ENCODE measurements at places on chromosomes 16 and 17.
A peak's percentile ranks its signal among the peaks of the same experiment; 100 is the strongest.

- peak; percentile 81 for DNase-seq
These were observed at the start of gene LIMD2 for GRCh38 chr17:63699638-63700527. TSS of gene LIMD2 (minus strand) at chr17:63700125. CDS start at chr17:63699298, 827 bp downstream.

DNA sequence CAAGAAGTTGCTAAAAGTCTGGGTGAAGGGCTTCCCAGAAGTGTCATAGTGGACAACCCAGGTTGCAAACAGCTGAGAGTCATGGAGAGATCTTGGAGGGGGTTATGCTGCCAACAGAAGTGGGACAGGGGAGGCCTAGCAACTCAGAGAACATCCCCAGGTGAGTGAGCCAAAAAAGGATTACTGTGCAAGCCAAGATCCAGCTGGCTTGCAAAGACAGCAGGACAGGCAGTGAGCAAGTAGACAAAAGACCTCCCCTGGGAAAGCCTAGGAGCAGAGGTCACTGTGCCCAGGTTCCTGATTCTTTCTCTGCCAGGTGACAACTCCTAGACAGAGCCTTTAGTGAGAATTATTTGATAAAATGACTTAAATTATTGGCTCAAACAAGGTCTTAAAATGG lies 9.5 kb upstream of the LONP2 start:
- no peak for DNase-seq

- no peak for DNase-seq
These were observed 141.8 kb downstream of the CMIP start for GRCh38 chr16:81586417-81586816.

DNA sequence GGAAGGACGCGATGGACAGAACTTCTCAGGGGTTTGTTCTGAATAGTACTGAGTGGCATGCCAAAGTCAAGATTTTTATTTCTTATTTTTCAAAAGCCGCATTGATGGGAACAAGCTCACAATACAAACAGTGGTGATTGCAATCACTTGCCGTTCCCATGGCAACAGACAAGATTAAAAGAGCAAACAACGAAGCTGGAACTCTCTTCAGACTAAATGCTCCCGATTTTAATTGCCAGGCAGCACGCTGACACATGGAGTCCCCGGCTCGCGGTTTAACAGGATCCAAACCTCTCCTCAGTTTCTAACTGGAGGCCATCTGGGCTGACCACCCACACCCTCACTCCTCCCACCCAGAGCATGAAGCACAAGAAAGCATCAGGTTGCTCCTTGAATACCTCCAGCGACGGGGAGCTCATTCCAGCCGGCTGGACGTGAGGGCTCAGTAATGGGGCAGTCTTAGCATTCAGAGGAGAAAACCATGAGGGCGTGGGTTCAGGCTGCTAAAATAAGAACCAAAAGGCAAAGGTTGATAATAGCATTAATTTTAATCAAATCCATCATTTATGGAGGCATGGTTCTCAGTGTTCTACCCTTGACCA lies 41.5 kb downstream of the AIPL1 start:
- no peak for DNase-seq

DNA sequence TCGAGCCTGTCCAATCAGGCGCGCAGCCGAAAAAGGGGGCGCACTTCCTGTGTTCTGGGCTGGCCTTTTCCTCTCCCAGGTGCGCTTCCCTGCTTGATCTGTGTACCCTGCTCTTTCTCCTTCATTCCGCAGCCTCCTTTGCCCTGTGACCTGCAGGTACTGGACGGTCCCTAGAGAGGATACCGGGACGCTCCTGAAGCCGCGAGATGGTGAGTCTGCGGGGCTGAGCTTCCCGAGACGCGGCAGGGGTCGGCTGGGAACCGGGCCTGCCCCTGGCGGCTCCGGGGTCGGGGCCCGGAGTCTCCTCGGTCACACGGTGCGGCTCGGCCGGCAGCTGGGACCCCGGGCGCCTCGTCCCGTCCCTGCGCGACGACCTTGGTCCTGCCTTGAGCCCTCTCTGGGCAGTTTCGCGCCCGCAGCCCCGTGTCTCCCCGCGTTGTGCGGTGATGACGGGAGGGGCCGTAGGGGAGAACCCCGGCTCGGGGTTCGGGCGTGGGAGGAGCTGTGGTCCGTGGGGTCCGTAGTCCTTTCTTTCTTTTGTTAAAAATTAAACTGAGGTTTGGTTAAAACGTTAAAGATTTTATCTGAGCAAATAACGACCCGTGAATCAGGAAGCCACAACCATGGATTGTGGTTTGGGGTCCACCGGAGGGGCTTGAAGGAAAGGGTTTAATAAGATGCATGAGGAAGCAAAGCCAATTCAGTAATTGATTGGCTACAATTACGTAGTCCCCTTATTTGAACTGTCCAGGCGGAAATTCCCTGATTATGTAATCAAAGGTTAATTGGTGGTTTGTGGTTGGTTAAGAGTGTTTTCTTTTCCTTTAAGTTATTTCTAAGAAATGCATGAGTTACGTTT lies 172.8 kb upstream of the ZNF267 start:
- DNase-seq: peak; percentile 77

DNA sequence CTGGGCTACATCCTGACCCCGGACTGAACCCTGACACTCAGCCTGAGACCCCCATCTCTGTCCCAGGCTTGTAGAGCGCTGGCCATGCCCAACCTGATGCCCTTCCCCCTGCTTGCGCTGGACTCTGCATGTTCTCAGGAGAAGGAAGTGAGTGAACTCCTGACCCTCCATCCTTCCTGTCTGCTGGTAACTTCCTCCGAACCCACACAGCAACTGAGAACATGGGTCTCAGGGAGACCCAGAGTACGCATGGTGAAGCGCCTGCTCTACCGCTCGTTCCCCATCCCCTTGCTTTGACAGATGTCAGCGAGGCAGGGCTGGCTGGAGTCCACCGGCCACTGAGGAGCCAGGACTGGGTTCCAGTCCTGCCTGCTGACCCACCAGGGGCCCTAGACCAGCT lies 6.1 kb downstream of the CAMKK1 start:
- no peak for DNase-seq

- DNase-seq: no peak
These were observed 23.8 kb downstream of the MPRIP start for GRCh38 chr17:17066021-17066420.

GRCh38 chr17:50954641-50955121 lies 88.5 kb upstream of the TOB1 start:
- DNase-seq: no peak

GRCh38 chr17:39643271-39643670 lies 6.3 kb downstream of the STARD3 start:
- no peak for DNase-seq

DNA sequence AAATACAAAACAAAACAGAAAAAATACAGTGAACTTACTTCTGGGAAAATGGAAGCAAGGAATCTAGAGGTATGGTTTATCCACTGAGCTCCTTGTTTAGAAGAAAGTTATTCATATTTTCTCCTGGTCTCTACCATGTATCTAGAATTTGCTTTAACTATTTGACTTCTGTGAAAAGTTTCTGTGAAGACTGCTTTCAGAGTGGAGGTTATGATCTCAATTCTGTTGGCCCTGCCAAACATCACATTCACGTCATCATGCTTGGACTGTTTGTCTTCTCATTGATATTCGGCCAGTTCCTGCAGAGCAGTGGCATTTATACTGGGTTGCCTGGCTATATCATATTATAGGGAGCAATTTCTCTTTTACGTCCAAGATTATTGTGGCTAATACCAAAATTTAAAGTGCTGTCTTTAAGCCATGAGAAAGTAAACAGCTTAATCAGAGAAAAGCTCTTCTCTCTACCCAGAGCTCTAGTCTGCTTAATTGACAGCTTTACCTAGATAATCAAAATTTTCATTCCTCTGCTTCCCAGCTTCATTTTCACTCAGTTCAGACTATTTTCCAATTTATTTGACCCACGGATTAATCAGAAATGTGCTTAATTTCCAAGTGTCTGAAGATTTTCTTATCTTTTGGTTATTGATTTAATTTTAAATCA lies at the start of gene ABCA8:
ABCA8 (minus strand) TSS at position 212 of the 661 bp plus-strand sequence. CDS start 13,358 bp downstream, outside the sequence.
- DNase-seq: no peak

GRCh38 chr17:64653325-64653984 lies 8.7 kb downstream of the SMURF2 start:
- DNase-seq: no peak

GRCh38 chr16:87337262-87337771 lies 20.1 kb upstream of the C16orf95 start:
- DNase-seq: no peak

GRCh38 chr17:61997664-61998063 lies 67.4 kb downstream of the MED13 start:
- DNase-seq: no peak
